ENCODE measurements at places on chromosomes 7 and 10. TPM values are rescaled to one million over a fixed set of nuclear protein-coding genes. Genes with fewer than 3 reads are reported as not detected.

FGFR2 gene
- total RNA-seq, result 0.42 TPM

OPTN gene
- 123 TPM for total RNA-seq

LIPN gene
- total RNA-seq, result not detected

SPDYE16 gene
- not detected for total RNA-seq

ACSM6 gene
- total RNA-seq, result not detected

ZNF467 gene
- 12.7 TPM for total RNA-seq

HOXA11 gene
- total RNA-seq, result 0.70 TPM

FAM25A gene
- not detected for total RNA-seq

SORCS3 gene
- under 0.01 TPM for total RNA-seq

INMT gene
- 0.05 TPM for total RNA-seq

MYH16 gene
- total RNA-seq, result not detected

POR gene
- total RNA-seq, result 102 TPM

GBX1 gene
- total RNA-seq, result not detected

ZNF503 gene
- 1.2 TPM for total RNA-seq

GGCT gene
- total RNA-seq, result 35.6 TPM
